Stimulated activated CD8-positive, alpha-beta memory T cell treated with anti-CD3 and anti-CD28 coated beads, Interleukin-2, amount 100 ng/mL, for 1 hour (primary cell): ENCODE measurements at places on chromosomes 3 and 15.

DNA sequence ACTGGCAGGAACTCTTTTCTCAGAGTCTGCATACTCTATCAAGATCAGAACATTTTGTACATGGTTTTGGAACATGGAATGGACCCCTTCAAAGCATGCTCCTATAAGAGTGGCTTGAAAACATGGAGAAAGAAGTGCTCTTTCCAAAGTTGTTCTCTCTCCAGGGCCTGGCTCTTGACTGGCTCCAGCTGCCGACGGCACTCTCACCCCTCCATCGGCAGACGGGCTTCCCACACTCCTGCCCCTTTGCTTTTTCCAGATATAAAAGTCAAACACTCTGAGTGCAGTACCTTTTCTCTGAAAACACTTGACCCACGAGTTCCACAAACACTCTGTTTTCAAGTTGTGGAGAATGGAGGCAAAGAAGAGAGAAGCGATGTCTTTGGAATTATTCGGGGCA is 72.5 kb upstream of the ONECUT1 start:
- no peak for DNase-seq

DNA sequence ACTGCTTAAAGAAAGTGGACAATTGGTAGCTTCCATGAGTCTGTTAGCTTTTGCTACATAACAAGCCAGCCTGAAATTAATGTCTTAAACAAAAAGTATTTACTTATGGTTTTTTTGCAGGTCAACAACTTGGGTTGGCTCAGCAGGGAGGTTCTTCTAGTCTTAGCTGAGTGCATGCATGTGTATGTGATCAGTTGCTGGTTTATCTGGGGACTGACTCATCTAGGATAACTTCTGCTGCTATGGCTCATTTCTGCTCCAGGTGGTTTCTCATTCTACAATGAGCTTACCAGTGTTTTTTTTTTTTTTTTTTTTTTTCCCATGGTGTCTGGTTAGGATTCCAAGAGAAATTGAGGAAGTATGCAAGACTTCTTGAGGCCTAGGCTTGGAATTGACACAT is 244.7 kb downstream of the NSUN3 start:
- DNase-seq = no peak

DNA sequence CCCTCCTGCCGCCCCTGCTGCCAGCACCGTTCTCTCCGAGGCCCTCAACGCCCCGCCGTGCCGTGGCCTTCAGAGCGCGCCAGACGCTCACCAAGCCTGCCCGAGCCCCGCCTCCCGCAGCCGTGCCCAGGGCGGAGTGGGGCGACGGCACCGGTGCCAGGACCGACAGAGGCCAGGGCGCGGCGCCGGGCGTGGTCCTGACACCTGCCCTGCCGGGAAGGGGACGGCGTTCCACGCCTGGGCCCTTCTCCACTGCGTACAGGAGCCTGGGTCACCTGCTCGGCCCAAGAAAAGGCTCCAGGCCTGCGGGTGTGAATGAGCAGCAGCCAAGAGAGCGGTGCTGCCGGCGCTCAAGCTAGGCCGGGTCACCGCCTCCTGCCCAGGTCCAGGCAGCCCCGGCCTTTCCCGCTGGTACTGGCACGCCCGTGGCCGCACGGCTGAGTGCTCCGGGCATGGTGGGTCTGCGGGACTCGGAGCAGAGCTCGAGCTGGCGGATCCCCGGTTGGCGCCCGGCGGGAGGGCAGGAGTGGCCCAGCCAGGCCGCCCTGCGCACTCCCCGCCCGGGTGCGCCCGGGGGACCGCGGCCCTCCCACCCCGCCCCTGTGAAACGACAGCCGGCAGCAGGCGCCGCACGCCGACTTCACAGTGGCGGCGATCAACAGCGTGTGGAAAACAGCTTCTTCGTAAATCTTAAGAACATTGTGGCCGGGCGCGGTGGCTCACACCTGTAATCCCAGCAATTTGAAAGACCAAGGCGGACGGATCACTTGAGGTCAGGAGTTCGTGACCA is 4.2 kb downstream of the OCA2 start:
- no peak for DNase-seq

- no peak for DNase-seq
These were observed 662 bp downstream of the TMEM108 start for GRCh38 chr3:133038731-133039375.

GRCh38 chr15:39454189-39454986 is 126.5 kb upstream of the THBS1 start:
- no peak for DNase-seq

- DNase-seq = no peak
These were observed 119.7 kb upstream of the IGSF10 start for GRCh38 chr3:151580591-151580990.

DNA sequence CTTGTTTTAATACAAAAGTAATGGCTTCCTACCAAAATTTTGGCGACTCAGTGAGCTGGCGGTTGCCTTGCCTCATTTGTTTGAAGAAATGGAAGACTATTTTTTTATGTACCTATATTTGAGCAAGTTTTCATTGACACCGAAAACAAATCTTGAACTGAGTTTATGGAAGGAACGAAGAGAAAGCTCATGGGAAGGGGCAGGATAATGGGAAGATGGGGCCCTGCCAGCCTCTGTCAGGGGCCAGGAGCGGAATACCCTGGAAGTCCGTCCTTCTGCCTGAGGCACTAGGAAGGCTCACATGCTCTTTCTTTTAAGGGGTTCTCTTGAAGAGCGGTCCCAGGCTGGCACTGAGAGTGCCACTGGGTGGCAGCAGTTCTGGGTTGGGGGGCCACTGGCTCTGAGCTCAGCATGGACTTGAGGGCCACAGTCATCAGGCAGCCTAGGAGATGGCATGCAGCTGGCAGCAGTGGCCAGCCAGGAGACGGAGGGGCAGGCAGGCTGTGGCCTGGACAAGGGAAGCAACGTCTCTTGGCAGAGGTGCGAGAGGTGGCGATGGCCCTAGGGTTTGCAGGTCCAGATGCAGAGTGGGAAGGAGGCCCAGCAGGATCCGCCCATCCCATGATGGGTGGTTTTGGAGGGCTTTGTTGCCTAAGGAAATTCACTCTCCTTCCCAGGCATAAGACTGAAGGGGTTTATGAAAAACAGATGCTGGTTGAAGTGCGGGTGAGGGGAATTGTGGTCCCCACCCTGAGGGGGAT is 41.6 kb downstream of the ISG20 start:
- DNase-seq = no peak

GRCh38 chr3:181941250-181941649 is 229.5 kb downstream of the SOX2 start:
- no peak for DNase-seq

DNA sequence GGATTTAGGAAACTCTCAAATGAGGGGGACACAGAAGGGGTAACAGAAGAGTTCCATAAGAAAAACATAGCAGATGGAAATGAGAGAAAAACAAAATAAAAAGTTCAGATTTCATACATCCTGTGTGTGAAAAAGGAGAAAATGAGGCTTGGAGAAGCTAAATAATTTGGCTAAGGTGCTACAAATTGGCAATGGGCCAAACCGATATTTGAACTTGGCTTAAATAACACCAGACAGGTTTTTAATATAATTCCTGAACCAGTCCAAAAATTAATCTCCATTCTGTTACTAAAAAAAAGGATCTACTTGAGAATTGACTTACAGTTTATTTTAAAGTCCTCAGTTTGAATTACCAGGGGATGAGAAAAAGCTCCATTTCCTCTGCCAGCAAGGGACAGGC is 342.9 kb upstream of the DPH6 start:
- DNase-seq = no peak

- no peak for DNase-seq
These were observed 78.2 kb downstream of the KCNH8 start for GRCh38 chr3:19226479-19226878.

GRCh38 chr15:70715840-70716485 is 47.4 kb downstream of the UACA start:
- DNase-seq = no peak
